ENCODE measurements at places on chromosomes 1 and 21. TPM values are rescaled to one million over a fixed set of nuclear protein-coding genes. Genes with fewer than 3 reads are reported as not detected.
A peak's percentile ranks its signal among the peaks of the same experiment; 100 is the strongest.

The XCL2 gene
- 2.1 TPM for total RNA-seq

The TMEM82 gene
- total RNA-seq, result not detected

The HES5 gene
- not detected for total RNA-seq

The FAAP20 gene
- 71.2 TPM for total RNA-seq

The FYB2 gene
- total RNA-seq, result 0.08 TPM

The KLHDC9 gene
- 3.3 TPM for total RNA-seq

The PKN2 gene
- total RNA-seq, result 14.1 TPM

The OR2T8 gene
- total RNA-seq, result not detected

The FCAMR gene
- total RNA-seq, result not detected

The PADI4 gene
- 0.13 TPM for total RNA-seq

The PUM1 gene
- 75.3 TPM for total RNA-seq

The S100A4 gene
- total RNA-seq, result 34.0 TPM

- no peak overlapping the region for H3K27ac ChIP-seq
- no peaks in the 10 kb centered on the region for H3K36me3 ChIP-seq
- H3K4me3 ChIP-seq, result no peak overlapping the region
- no peak for DNase-seq
- H3K4me1 ChIP-seq, result no peaks in the 10 kb centered on the region
These were observed 1120.2 kb upstream of the TMPRSS15 start for GRCh38 chr21:19523746-19524145.

GRCh38 chr1:107954719-107955415 is 10.1 kb downstream of the VAV3 start:
- peaks cover 12% of the 10 kb centered on the region for H3K4me1 ChIP-seq
- DNase-seq, result no peak
- H3K36me3 ChIP-seq, result no peaks in the 10 kb centered on the region
- no peak overlapping the region for H3K4me3 ChIP-seq

GRCh38 chr1:39080269-39080826 is 54.2 kb downstream of the NDUFS5 start:
- no peaks in the 10 kb centered on the region for H3K36me3 ChIP-seq
- H3K27me3 ChIP-seq, result peaks cover 5% of the 10 kb centered on the region
- H3K4me3 ChIP-seq, result no peak overlapping the region

GRCh38 chr1:77978969-77979876 is at the start of gene FUBP1:
FUBP1 (minus strand) TSS chr1:77979072; CDS start chr1:77979004, 68 bp downstream.
- peak within 1 kb of the TSS; percentile 95 for H3K4me3 ChIP-seq
- peak within 1 kb of the TSS; percentile 100 for H3K27ac ChIP-seq
- H3K27me3 ChIP-seq, result no peaks in the 10 kb centered on the region
- no peaks in the 10 kb centered on the region for H3K4me1 ChIP-seq
- H3K36me3 ChIP-seq, result no peaks in the 10 kb centered on the region

DNA sequence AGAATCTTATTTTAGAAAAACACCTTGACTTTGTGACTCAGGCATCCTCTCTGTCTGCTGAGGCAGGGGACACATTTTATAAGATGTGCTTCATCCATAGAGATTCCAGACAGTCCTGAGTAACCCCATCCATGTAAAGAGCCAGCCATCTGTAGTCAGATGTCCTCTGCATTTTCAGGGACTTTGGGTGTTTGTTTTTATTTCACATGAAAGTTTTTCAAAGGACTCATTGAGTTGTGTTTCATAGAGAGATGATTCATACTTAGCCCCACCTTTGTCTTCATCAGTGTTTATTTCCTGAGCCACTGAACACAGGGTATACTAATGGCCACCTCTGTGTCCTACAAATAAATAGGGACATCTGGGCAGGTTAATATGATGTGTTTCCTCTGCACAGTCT is 280.4 kb downstream of the CACNA1E start:
- H3K4me1 ChIP-seq, result no peaks in the 10 kb centered on the region
- no peaks in the 10 kb centered on the region for H3K36me3 ChIP-seq
- no peak overlapping the region for H3K27ac ChIP-seq
- no peaks in the 10 kb centered on the region for H3K27me3 ChIP-seq

DNA sequence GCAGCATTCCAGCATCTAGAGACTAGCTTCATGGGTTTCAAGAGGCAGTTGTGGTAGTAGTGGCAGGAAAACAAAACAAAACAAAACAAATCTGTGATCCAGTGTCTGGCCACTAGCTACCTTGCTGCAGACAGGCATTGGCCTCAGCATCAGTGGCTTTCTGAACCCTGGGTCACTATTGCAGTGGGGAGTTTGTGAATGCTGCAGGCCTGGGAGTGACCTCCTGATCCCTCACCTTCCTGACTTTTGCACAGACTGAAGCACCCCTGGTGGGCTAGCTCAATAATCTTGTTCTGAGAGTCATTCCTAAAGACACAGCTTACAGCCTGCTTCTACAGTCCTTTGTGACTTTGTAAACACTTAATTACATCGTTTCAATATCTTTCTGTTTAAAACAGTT is 24.9 kb upstream of the APCS start:
- no peaks in the 10 kb centered on the region for H3K36me3 ChIP-seq
- no peaks in the 10 kb centered on the region for H3K4me1 ChIP-seq
- no peak for DNase-seq
- H3K4me3 ChIP-seq, result no peak overlapping the region

DNA sequence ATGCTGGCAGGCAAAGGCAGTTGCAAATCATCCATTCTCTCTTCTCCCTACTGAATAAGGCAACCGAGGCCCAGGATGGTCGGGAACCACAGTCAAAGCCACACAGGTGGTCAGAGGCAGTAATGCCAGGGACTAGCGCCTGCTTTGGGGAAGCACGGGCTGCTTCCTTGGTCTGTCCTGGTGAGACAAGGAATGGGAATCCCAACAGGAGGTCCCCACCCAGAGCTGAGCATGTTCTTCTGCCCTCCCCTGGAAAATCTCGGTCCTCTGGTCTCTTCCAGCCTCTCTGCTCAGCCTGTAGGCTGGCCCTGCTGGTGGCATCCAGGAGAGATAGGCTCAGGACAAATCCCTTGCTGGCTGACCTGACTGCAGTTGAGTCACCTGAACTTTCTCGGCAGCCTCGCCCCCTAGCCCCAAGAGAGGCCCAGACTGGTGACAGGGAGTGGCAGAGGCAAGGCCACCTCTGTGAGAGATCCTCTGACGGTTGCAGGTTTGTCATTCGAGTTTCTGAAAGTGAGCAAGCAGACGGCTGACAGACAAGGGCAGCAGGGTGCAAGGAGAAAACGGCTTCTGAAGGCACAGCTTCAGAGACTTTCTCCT is 5.8 kb downstream of the OLIG1 start:
- H3K27ac ChIP-seq, result no peak overlapping the region
- peaks cover 31% of the 10 kb centered on the region for H3K27me3 ChIP-seq
- H3K4me3 ChIP-seq, result no peak overlapping the region
- DNase-seq, result no peak

- H3K4me3 ChIP-seq, result no peak overlapping the region
- peaks cover 5% of the 10 kb centered on the region for H3K27me3 ChIP-seq
- no peaks in the 10 kb centered on the region for H3K36me3 ChIP-seq
- no peak for DNase-seq
These were observed 61.6 kb downstream of the ZBTB18 start for GRCh38 chr1:244112636-244113035.

DNA sequence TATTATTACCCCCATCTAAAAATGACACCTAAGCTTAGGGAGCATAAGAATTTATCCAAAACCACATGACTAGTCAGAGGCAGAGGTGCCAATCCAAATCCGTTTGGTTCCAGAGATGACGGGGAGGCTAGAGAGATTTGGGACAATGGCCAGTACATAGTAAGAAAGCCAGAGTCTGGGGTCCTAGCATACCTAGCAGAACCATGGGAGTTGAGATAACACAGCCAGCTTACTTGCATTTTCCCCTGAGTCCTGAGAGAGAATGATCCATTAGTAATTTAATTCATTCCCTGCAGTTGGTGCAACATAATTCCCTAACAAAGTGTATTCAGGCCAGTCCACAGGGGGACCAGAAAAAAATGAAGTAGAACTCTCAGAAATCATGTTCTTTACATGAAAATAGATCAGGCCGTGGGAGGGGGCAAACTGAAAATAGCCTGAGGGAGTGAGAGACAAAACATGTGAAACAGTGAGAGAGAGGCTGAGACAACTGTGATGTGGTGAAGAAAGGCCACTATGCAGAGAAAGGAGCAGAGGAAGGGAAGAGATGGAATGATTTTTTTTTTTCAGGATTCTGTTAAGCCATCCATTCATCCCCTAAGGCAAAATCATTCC is 243.3 kb downstream of the BRINP2 start:
- H3K27ac ChIP-seq, result no peak overlapping the region
- H3K4me3 ChIP-seq, result no peak overlapping the region
- no peak for DNase-seq
- no peaks in the 10 kb centered on the region for H3K27me3 ChIP-seq
- H3K36me3 ChIP-seq, result no peaks in the 10 kb centered on the region

GRCh38 chr1:31920956-31921355 is 17.2 kb downstream of the PTP4A2 start:
- H3K36me3 ChIP-seq, result peaks cover 26% of the 10 kb centered on the region
- H3K27ac ChIP-seq, result no peak overlapping the region
- H3K27me3 ChIP-seq, result no peaks in the 10 kb centered on the region
- no peak for DNase-seq
- H3K4me1 ChIP-seq, result peaks cover 8% of the 10 kb centered on the region
- H3K4me3 ChIP-seq, result no peak overlapping the region

DNA sequence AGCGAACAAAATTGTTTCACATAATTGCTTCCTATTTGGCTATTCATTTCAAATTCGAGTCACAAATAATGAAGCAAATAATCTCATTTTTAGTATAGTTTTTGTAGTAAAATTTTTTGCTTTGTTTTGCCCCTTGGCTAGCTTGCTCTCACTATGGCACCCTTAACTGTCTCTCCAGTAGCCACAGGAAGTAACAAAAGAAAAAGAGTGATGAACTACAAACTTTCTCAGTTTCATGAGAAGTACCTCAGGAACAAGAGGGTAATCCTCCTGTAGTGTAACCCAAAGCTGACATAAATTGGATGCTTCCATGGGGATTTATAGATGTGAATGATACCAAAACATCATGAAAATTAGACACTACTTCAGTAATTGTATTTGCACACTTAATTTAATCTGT is 242.9 kb downstream of the BARHL2 start:
- H3K4me1 ChIP-seq, result no peaks in the 10 kb centered on the region
- no peak overlapping the region for H3K27ac ChIP-seq
- no peak overlapping the region for H3K4me3 ChIP-seq
- H3K36me3 ChIP-seq, result no peaks in the 10 kb centered on the region
- H3K27me3 ChIP-seq, result no peaks in the 10 kb centered on the region
- no peak for DNase-seq

GRCh38 chr1:207343675-207344074 is 22.2 kb downstream of the CD55 start:
- H3K27me3 ChIP-seq, result no peaks in the 10 kb centered on the region
- peaks cover 8% of the 10 kb centered on the region for H3K4me1 ChIP-seq
- DNase-seq, result no peak
- no peaks in the 10 kb centered on the region for H3K36me3 ChIP-seq
- H3K27ac ChIP-seq, result no peak overlapping the region

- H3K36me3 ChIP-seq, result peaks cover 9% of the 10 kb centered on the region
- H3K4me1 ChIP-seq, result no peaks in the 10 kb centered on the region
- no peak overlapping the region for H3K4me3 ChIP-seq
- H3K27ac ChIP-seq, result no peak overlapping the region
These were observed 17.3 kb downstream of the GBP1 start for GRCh38 chr1:89047734-89048133.

DNA sequence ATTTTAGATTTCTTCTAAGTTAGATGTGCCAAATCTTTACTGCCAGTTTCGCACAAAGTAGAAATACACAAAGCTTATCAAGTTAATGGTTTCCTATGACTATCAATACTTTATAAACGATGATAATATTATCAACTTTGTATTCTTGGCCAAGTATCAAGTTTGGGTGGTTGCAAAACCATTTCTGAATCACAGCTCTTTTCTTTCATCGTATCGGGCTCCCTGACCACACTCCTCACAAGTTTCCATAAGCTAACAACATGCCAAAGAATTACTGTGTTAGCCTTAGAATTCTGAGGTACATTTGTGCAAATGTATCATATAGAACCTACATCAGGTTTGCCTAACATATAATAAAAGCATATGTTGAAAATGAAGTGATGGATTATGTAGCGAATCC is 311.0 kb downstream of the KCTD3 start:
- no peak overlapping the region for H3K4me3 ChIP-seq
- H3K27ac ChIP-seq, result no peak overlapping the region
- no peaks in the 10 kb centered on the region for H3K4me1 ChIP-seq
- DNase-seq, result no peak

GRCh38 chr1:155003766-155004351 is 1.3 kb downstream of the ZBTB7B start:
- H3K4me3 ChIP-seq, result peak overlapping the region; percentile 99
- H3K27ac ChIP-seq, result peak overlapping the region; percentile 91
- H3K4me1 ChIP-seq, result peaks cover 44% of the 10 kb centered on the region
- H3K27me3 ChIP-seq, result no peaks in the 10 kb centered on the region
- H3K36me3 ChIP-seq, result no peaks in the 10 kb centered on the region

GRCh38 chr21:46097336-46098293 is at the start of gene COL6A2:
COL6A2 (plus strand) TSS chr21:46098112.
- H3K36me3 ChIP-seq, result no peaks in the 10 kb centered on the region
- no peak for DNase-seq
- H3K27me3 ChIP-seq, result no peaks in the 10 kb centered on the region

- no peaks in the 10 kb centered on the region for H3K36me3 ChIP-seq
- H3K4me3 ChIP-seq, result no peak overlapping the region
These were observed 29.7 kb upstream of the RNF2 start for GRCh38 chr1:185015631-185016030.

GRCh38 chr21:34639250-34639649 is 24.3 kb upstream of the RCAN1 start:
- H3K4me1 ChIP-seq, result peaks cover 60% of the 10 kb centered on the region
- H3K27ac ChIP-seq, result peak overlapping the region; percentile 97
- H3K36me3 ChIP-seq, result no peaks in the 10 kb centered on the region
- no peak overlapping the region for H3K4me3 ChIP-seq
- no peaks in the 10 kb centered on the region for H3K27me3 ChIP-seq

- H3K27me3 ChIP-seq, result no peaks in the 10 kb centered on the region
- H3K27ac ChIP-seq, result no peak overlapping the region
- 0 out of 2 replicates have a peak overlapping the region, but pooled peaks have one; percentile 16 for H3K4me3 ChIP-seq
- DNase-seq, result no peak
- no peaks in the 10 kb centered on the region for H3K36me3 ChIP-seq
These were observed 14.8 kb upstream of the PIGM start for GRCh38 chr1:160046494-160047110.

GRCh38 chr1:220804202-220804586 is 17.5 kb downstream of the MTARC1 start:
- H3K27me3 ChIP-seq, result no peaks in the 10 kb centered on the region
- H3K27ac ChIP-seq, result no peak overlapping the region
- no peak overlapping the region for H3K4me3 ChIP-seq
- H3K36me3 ChIP-seq, result no peaks in the 10 kb centered on the region
- H3K4me1 ChIP-seq, result no peaks in the 10 kb centered on the region
- no peak for DNase-seq

DNA sequence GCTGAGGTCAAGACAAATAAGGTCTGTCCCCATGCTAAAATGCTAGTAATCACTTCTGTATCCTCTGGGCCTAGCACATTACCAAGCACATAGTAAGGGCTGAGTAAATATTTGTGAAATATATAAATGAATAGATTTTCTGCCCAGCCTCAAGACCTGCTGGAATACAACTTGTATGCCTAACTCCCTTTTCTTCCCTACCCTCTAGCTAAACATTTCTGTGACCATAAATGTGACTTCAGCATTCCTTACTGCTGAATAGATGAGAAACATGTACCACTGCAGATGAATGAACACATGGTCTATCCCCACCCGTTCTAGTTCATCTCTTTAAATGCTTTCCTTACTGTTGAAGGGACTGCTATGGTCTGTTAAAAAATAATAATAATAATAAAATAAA is 209.0 kb upstream of the HOOK1 start:
- no peaks in the 10 kb centered on the region for H3K4me1 ChIP-seq
- no peak overlapping the region for H3K4me3 ChIP-seq
- no peaks in the 10 kb centered on the region for H3K27me3 ChIP-seq
- H3K36me3 ChIP-seq, result no peaks in the 10 kb centered on the region
- no peak for DNase-seq

- no peaks in the 10 kb centered on the region for H3K36me3 ChIP-seq
- no peak for DNase-seq
- peak overlapping the region; percentile 55 for H3K27ac ChIP-seq
These were observed 1.4 kb downstream of the WDTC1 start for GRCh38 chr1:27235827-27236226.

Measured in GM12878 (cell line).